Ascending aorta (tissue), 2 donors: ENCODE measurements at places on chromosomes 1 and 21. TPM values are rescaled to one million over a fixed set of nuclear protein-coding genes. Genes with fewer than 3 reads are reported as not detected.

The KRTAP11-1 gene
- total RNA-seq = not detected

GRCh38 chr1:154431586-154432373, 26.6 kb downstream of the IL6R start:
- DNase-seq = peak; percentile 76

DNA sequence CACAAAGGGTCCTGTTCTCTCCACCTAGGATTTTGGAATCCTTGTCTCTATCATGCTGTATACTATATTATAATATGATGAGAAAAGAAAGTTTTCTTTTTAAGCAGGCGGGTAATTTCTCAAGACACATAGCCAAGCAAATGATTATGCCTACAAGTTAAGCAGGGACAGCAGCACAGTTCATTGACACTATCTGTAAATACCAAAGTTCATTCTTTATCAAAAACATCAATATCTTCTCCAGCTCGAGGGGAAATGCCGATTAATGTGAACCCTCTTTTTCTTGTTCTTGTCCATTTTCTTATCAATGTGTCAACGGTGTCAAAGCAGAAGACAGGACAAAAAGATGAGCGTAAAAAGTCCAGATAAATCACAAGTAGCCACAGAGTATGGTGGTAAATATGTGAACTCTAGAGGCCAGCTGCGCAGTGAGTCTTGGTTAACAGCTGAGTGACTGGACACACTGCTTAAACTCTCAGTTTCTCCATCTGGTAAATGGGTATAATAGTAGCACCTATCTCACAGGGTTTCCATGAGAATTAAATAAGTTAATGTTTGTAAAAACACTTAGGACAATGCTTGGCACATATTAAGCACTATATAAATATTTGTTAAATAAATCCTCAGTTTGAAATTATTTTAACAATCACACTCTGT, 30.9 kb downstream of the LPAR3 start:
- DNase-seq = no peak

DNA sequence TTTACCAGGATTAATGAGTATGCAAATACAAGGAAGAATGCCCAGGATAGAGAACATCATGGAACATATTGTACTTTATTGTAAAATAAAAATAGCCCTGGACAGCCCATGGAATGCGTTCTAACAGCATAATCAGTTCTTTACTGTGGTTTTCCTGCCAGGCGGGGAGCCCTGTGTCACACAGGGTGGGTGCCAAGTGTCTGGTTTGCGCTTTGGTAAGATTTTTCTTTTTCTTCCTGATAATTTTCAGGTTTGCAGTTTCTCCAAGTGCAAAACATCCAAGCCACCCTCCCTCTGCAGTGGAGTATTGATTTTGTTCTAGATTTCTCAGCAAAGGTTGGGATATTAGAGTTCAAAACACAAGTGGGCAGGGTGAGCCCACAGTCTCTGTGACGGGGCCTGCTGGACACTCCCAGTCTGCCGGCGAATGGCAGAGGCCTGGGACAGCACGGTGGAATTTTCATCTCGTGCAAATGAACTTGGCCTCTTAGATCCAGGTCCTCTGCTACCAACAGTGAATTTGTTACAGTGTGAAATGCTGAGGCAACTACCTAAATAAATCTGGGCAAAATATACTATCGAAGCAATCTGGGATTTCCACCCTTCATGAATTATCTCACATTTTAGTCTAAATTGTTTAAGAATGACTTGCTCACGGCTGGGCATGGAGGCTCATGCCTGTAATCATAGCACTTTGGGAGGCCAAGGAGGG, 15.6 kb upstream of the KCNJ15 start:
- DNase-seq = no peak

DNA sequence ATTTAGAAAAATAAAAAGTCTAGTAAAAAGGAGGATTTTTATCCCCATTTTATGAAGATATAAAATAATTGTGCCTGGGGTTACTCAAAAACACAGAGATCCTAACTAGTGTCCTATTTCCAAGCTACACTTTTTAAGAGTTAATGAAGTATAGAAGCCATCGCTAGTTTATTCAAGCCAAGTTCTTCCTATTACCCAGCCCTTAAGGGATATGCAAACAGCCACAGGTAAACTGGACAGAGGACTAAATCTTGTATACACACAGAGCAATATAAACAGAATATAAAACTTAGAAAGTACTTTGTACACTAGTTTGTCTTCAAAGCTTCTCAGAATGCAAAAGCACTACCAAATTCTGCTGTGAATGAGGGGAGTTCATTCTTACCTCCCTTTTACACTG, 111.1 kb downstream of the RERE start:
- no peak for DNase-seq

- DNase-seq = no peak
Measured at GRCh38 chr1:245650441-245650960, 495.7 kb downstream of the KIF26B start.

DNA sequence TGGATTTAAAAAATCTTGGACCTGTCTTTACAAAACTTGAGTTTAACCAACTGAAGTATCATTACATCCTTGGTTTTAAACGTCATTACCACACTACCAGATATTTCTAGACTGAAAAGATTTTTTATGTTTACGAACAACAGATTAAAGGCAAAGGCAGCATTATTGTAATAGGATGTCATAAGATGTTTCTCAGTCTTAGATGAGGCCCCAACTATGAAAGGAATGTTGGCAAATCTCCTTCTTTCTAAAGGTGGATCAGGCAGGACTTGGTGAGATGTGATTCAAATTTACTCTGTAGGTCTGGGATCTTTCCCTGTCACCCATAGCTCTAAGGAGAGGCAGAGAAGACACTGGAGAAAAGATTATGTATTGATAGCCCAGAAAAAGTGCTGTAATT, 417.9 kb downstream of the PTBP2 start:
- DNase-seq = no peak

DNA sequence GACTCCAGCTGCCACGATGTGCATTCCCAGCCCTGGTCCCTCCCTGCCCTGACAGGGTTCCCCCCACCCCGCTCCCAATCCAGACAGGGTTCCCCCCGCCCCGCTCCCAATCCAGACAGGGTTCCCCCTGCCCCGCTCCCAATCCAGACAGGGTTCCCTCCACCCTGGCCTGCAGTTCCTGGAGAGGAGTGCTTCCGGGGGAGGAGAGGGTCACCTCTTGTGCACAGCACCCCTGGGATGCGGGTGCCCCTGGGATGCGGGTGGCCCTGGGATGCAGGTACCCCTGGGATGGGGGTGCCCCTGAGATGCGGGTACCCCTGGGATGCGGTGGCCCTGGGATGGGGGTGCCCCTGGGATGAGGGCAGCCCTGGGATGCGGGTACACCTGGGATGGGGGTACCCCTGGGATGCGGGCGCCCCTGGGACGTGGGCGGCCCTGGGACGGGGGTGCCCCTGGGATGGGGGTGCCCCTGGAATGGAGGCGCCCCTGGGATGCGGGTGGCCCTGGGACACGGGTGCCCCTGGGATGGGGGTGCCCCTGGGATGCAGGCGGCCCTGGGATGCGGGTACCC, 36.7 kb upstream of the SLC19A1 start:
- DNase-seq = peak; percentile 44

DNA sequence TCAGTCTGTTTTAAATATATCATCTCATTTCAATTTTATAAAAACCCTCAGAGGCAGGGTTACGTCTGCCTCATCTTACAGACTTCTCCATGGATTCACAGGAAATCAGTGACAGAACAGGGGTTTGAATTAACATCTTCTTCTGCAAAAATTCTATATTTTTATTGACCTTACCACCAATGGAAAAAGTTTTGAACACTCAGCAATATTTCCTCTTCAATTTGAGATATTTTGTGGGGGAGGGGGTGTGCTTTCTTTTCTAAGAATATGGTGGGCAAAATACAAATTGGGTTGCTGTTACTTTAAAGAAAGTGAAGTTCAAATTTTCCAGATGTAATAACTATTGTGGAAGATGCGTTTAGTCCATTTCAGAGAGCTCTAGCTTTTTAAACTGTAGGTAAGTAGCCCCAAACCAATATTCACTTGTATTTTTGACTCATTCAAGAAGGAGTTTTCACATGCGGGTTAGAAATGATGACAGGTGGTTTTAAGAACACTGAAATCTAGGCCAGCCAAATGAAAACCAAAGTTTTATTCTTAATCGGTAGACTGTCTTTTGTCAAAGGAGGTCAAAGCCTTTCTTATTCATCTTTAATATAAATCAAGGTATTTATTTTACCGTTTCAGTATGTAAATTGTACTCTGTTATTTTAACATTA, 17.4 kb downstream of the TGFB2 start:
- no peak for DNase-seq
